ENCODE measurements at places on chromosomes 5 and 9. TPM values are rescaled to one million over a fixed set of nuclear protein-coding genes. Genes with fewer than 3 reads are reported as not detected.
A peak's percentile ranks its signal among the peaks of the same experiment; 100 is the strongest.

GRCh38 chr9:12774861-12775678, at the start of gene LURAP1L:
LURAP1L (plus strand) TSS chr9:12775020; CDS start chr9:12775716, 696 bp downstream.
- H3K4me1 ChIP-seq, result peaks cover 8% of the 10 kb centered on the region
- H3K27ac ChIP-seq, result peak within 1 kb of the TSS; percentile 92
- peaks cover 5% of the 10 kb centered on the region for H3K36me3 ChIP-seq

GRCh38 chr5:2451100-2451499, 300.4 kb downstream of the IRX2 start:
- H3K4me3 ChIP-seq, result no peak overlapping the region
- H3K4me1 ChIP-seq, result no peaks in the 10 kb centered on the region
- peaks cover 55% of the 10 kb centered on the region for H3K27me3 ChIP-seq
- H3K27ac ChIP-seq, result no peak overlapping the region

- H3K36me3 ChIP-seq, result no peaks in the 10 kb centered on the region
- no peaks in the 10 kb centered on the region for H3K27me3 ChIP-seq
- H3K4me3 ChIP-seq, result peak overlapping the region; percentile 78
- DNase-seq, result peak; percentile 49
- H3K4me1 ChIP-seq, result peaks cover 17% of the 10 kb centered on the region
- H3K27ac ChIP-seq, result peak overlapping the region; percentile 83
These were observed 53.0 kb downstream of the CDC14B start for GRCh38 chr9:96566498-96567202.

- H3K4me1 ChIP-seq, result peaks cover 1% of the 10 kb centered on the region
- no peak overlapping the region for H3K4me3 ChIP-seq
- DNase-seq, result no peak
- H3K27me3 ChIP-seq, result no peaks in the 10 kb centered on the region
- peaks cover 28% of the 10 kb centered on the region for H3K36me3 ChIP-seq
- no peak overlapping the region for H3K27ac ChIP-seq
These were observed 35.6 kb downstream of the GLRX start for GRCh38 chr5:95786821-95787418.

DNA sequence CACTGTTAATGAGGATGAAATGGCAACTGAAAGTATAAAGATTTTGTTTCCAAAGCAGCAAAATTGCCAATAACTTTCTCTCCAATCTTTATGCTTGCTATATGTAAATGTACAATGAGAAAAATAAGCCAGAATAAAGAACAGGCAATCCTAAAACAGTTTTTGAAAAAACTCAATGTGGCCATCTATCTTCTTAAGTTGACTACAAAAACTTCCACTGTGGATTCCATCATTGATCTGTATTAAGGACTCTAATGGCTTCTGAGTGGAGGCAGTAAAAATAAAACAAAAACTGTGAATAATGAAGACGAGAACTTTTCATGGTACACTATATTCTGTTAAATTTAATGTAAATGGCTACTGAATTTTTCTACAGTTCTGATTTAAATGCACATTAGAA, 382.9 kb downstream of the TMEM232 start:
- no peak overlapping the region for H3K27ac ChIP-seq
- no peak overlapping the region for H3K4me3 ChIP-seq
- H3K4me1 ChIP-seq, result peaks cover 10% of the 10 kb centered on the region
- no peaks in the 10 kb centered on the region for H3K36me3 ChIP-seq
- DNase-seq, result no peak
- no peaks in the 10 kb centered on the region for H3K27me3 ChIP-seq

DNA sequence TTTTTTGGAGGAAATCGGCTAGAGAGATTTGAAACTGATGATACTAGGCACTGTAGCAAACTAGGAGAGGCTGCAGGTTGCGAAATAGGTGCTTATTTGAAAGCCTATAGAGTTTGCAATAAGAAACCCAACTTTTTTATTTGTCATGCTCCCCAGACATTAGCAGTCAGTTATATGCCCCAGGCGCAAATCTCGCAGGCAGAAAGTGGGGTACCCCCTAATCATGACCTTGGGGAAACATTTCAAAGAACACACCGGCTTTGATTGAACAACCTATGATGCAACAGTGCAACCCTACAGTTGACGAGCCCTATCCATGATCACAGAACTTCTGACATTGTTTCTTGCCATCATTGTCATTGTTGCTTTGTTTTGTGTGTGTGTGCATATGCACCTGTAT, 510.5 kb downstream of the RAB3C start:
- H3K4me3 ChIP-seq, result no peak overlapping the region
- H3K27ac ChIP-seq, result no peak overlapping the region
- H3K36me3 ChIP-seq, result no peaks in the 10 kb centered on the region
- H3K27me3 ChIP-seq, result no peaks in the 10 kb centered on the region

The MARVELD2 gene
- 71.6 TPM for total RNA-seq

The GABRA6 gene
- total RNA-seq, result not detected

DNA sequence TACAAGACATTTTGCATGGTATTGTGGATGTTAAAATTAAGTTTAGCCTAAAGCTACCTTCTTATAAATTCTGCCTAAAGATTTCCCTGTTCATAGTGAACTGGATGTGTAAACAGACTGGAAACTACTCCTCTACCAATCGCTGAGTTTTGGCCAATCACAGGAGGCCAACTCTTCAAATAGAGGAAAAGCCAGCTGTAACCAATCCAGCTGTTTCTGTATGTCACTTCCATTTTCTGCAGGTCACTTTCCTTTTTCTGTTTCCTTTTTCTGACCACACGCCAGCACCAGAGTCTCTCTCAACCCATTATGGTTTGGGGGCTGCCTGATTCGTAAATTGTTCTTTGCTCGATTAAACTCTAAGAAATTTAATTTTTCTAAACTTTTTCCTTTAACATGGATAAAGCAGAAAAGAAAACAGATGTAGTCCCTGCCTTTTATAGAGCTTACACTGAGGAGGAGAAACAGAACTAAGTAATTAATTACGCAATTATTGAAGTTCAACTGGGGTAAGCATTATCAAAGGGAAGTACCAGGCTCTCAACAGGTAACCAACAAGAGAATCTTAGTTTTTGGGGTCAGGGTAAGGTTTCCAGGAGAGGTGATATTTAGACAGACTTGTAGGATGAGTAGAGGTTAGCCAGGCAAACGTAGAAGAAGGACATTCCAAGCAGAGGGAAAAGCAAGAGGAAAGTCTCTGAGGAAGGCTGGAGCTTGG, 27.7 kb downstream of the RANBP3L start:
- H3K4me1 ChIP-seq, result no peaks in the 10 kb centered on the region
- no peak overlapping the region for H3K27ac ChIP-seq

DNA sequence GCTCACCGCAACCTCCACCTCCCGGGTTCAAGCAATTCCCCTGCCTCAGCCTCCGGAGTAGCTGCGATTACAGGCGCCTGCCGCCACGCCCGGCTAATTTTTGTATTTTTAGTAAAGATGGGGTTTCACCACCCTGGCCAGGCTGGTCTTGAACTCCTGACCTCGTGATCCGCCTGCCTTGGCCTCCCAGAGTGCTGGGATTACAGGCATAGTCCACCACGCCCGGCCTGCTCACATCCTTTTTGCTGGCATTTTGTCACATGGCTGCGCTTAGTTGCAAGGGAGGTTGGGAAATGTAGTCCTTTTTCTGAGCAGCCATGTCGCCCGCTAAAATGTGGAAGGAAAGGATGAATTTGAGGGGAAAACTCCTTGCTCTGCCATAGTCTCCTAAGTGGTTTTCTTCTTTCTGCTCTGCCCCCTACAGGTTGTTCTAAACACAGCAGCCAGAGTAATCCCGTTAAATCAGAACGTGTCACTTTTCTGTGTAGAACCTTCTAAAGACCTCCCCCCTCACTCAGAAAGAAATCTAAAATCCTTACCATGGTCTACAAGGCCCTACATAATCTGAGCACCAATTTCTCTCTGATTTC, 57.8 kb upstream of the HSPA9 start:
- no peaks in the 10 kb centered on the region for H3K27me3 ChIP-seq
- H3K4me3 ChIP-seq, result no peak overlapping the region
- no peak for DNase-seq
- peaks cover 4% of the 10 kb centered on the region for H3K4me1 ChIP-seq
- H3K36me3 ChIP-seq, result no peaks in the 10 kb centered on the region

- H3K4me3 ChIP-seq, result no peak overlapping the region
- peaks cover 39% of the 10 kb centered on the region for H3K4me1 ChIP-seq
- H3K27me3 ChIP-seq, result no peaks in the 10 kb centered on the region
- DNase-seq, result no peak
- H3K36me3 ChIP-seq, result no peaks in the 10 kb centered on the region
- H3K27ac ChIP-seq, result no peak overlapping the region
These were observed 503.9 kb downstream of the RASEF start for GRCh38 chr9:82558855-82559630.

DNA sequence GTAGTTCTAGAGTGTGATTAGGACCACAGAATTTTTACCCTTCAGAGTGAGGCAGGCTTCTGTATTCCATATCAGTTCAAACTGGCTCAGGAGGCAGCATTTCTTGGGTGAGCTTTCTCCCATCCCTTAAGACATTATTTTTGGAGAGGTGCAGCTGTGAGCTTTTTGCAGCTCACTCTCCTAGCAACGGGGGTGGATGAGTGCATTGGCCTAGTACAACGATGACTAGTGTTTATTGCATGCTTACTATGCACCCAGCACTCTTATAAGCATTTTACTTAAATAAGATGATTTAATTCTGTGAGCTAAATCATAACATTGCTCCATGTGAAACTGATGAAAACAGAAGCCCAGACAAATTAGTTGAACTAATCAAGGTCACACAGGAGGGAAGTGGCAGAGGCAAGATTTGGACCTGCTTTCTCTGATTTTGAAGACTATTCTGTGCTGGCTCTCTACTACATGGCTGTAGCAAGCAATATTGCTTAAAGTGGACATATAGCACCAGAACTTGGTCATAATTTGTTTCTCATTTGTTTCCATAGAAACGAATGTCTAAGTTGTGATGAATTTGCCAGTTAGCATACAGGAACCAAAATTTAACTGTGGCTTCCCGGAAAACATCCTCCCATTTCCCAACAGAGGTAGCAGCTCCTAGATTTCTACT, 372.1 kb upstream of the RIOK2 start:
- no peaks in the 10 kb centered on the region for H3K4me1 ChIP-seq
- no peaks in the 10 kb centered on the region for H3K27me3 ChIP-seq
- no peaks in the 10 kb centered on the region for H3K36me3 ChIP-seq
- no peak overlapping the region for H3K27ac ChIP-seq
- DNase-seq, result no peak

- DNase-seq, result peak; percentile 14
- H3K36me3 ChIP-seq, result no peaks in the 10 kb centered on the region
- peaks cover 53% of the 10 kb centered on the region for H3K27me3 ChIP-seq
- peak overlapping the region; percentile 97 for H3K27ac ChIP-seq
- H3K4me3 ChIP-seq, result peak overlapping the region; percentile 95
- H3K4me1 ChIP-seq, result peaks cover 38% of the 10 kb centered on the region
These were observed 598 bp downstream of the MYO10 start for GRCh38 chr5:16935231-16936149.

The MZB1 gene
- total RNA-seq, result 0.24 TPM

The PRELID2 gene
- 21.2 TPM for total RNA-seq

DNA sequence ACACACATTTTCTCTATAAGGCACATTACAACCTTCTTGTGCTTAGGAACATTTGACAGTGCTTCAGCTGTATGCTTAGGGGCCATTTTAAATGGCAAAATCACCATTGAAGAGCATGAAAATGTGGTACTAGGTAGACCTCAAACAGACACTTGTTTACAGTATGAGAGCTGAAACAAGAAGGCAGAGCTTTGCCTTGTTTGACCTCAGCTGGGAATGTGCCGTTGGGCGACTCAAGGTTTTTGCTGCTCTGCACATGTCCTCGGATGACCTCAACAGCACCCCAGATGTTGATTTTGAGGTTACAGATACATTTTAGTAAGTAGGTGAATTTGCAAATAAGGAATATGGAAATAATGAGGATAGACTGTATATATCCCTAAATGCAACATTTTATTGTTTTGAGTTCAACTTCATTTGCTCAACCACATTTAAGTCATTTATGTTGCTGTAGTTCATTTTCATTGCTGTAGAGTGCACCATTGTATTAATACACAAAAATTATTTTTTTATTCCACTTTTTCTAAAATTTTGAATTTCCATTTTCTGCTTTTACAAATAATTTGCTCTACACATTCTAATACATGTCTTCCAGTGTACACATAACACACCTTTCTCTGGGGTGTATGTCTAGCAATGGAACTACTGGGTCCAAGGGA, 206.8 kb downstream of the NR3C1 start:
- no peak for DNase-seq
- H3K4me3 ChIP-seq, result no peak overlapping the region
- H3K27me3 ChIP-seq, result no peaks in the 10 kb centered on the region
- peaks cover 1% of the 10 kb centered on the region for H3K4me1 ChIP-seq
- H3K36me3 ChIP-seq, result peaks cover 4% of the 10 kb centered on the region

DNA sequence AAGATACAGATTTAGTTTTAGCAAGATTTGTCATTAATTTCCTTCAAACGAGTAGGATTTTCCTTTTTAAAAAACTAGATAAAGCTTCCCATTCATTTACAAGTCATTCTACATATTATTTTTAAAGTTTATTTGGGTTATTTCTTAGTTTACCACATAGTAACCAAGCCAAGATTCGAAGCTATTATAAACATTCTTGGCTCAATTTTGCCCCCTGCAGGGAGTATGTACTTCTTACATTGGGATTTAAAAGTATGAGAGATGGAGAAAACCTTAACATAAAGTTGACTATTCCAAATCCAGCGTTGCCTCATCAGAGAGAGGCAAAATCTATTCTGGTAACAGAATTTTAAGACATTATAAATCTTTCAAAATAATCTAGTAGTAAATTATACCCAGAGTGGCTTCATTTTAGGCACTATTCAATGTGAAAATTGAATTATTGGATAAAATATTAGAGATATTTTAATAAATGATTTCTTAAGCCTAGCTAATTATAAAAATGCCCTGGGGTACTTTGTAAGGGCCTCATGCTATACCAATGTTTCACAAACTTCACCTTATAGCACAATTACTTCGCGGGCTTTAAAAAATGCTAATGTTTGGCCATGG, 39.1 kb downstream of the FBN2 start:
- H3K27ac ChIP-seq, result no peak overlapping the region
- peaks cover 6% of the 10 kb centered on the region for H3K36me3 ChIP-seq
- no peak overlapping the region for H3K4me3 ChIP-seq
- DNase-seq, result no peak
- no peaks in the 10 kb centered on the region for H3K4me1 ChIP-seq

The BAAT gene
- 0.36 TPM for total RNA-seq

The BTNL9 gene
- total RNA-seq, result not detected

The DRD1 gene
- not detected for total RNA-seq

GRCh38 chr5:87340716-87341115, 72.0 kb downstream of the CCNH start:
- no peaks in the 10 kb centered on the region for H3K27me3 ChIP-seq
- H3K4me1 ChIP-seq, result no peaks in the 10 kb centered on the region
- peak overlapping the region; percentile 2 for H3K27ac ChIP-seq
- H3K4me3 ChIP-seq, result no peak overlapping the region
- no peak for DNase-seq

- H3K4me1 ChIP-seq, result peaks cover 14% of the 10 kb centered on the region
- no peaks in the 10 kb centered on the region for H3K27me3 ChIP-seq
- no peak for DNase-seq
- no peaks in the 10 kb centered on the region for H3K36me3 ChIP-seq
- H3K4me3 ChIP-seq, result no peak overlapping the region
- H3K27ac ChIP-seq, result peak overlapping the region; percentile 3
These were observed 49.3 kb downstream of the ZFAND5 start for GRCh38 chr9:72315510-72316311.

The SLC36A2 gene
- not detected for total RNA-seq

DNA sequence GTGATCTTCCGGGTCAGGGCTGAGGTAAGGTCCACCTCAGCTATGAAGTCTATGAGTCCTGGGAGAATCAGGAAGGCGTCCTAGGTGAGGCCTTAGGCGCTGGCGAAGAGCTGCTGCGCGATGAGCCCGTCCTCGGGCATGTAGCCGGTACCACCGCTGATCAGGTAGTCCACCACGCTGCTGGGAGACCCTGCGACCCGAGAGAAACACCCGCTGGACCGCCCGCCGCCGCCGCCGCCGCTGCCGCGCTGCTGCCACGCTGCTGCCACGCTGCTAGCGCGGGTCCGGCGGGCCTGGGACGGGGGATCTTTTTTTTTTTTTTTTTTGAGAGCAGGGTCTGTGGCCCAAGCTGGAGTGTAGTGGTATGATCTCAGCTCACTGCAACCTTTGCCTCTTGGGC, 8.0 kb upstream of the DCAF12 start:
- no peak overlapping the region for H3K27ac ChIP-seq
- H3K36me3 ChIP-seq, result no peaks in the 10 kb centered on the region
- no peaks in the 10 kb centered on the region for H3K27me3 ChIP-seq
- no peak overlapping the region for H3K4me3 ChIP-seq
